ENCODE measurements at places on chromosomes 7 and 10.

- DNase-seq: no peak
Observed at GRCh38 chr7:141409801-141410329, 141.3 kb upstream of the AGK start.

- no peak for DNase-seq
Observed at GRCh38 chr7:98617051-98617959, at the start of gene NPTX2. NPTX2 (plus strand) TSS chr7:98617285; CDS start chr7:98617462, 177 bp downstream.

DNA sequence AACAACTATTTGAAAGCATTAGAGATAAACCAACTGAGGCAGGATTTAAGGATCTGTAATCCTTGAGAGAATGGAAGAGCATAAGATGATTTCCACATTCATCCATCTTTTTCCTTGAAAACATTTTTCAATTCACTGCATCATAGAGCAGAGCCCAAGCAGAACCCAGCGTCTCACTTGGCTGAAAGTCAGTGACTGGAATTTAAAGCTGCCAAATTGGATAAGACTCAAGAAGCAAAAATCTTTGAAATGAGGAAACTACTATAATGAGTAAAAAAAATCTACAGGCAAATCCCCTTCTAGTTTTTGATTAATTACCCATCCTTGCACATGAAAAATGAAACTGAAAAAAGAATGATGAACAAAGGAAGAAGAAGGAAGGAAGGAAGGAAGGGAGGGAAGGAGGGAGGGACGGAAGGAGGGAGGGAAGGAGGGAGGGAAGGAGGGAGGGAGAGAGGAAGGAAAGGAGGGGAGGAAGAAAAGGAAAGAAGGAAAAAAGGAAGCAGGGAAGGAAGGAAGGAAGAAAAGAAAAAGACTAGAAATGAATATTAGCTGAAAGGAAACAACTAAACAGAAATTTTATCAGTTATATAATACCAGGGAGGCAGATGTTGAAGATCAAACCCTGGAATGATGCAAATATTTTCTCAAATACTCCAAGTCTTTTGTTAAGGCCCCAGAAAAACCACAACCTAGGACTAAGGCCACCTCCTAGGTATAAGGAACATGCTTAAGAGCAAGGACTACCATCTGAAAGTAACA is 336.3 kb upstream of the MAGI2 start:
- no peak for DNase-seq

- no peak for DNase-seq
Observed at GRCh38 chr7:22447762-22448161, 52.2 kb downstream of the STEAP1B start.

GRCh38 chr10:43125881-43126731 is 12.1 kb upstream of the CSGALNACT2 start:
- no peak for DNase-seq

GRCh38 chr10:63042256-63042655 is 90.9 kb upstream of the NRBF2 start:
- no peak for DNase-seq

DNA sequence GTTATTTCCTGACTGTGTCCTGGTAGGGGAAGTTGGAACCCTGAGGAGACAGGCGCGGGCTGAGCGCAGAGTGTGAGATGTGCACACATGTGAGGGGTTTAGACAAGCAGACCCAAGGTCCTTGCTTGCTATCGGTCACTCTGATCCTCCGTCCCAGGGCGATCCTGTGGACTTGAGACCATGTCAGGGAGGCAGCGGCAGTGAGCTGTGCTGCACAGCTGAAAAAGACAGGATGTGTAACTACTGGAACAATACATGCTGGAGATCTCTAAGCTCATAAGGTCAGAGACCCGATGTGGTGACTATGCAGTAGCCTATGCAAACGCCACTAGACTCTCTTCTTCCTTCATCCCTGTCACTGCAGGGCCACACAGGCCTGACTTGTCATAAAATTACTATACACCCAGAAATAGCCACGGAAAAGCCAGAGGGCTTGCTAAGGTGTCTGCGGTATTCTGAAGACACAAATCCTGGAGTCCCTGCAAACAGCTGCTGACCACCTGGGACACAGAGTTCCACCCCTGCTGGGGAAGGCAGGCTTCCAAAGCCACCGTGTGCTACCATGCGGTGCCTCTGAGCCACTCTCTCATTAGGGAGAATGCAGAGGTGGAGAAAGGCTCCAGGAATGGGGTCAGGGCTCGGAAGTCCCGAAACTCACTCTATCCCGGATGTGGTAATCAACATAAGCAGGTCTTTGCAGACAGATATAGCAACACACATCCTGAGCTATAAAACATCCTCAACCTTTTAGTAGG is 91.1 kb upstream of the DDC start:
- no peak for DNase-seq

DNA sequence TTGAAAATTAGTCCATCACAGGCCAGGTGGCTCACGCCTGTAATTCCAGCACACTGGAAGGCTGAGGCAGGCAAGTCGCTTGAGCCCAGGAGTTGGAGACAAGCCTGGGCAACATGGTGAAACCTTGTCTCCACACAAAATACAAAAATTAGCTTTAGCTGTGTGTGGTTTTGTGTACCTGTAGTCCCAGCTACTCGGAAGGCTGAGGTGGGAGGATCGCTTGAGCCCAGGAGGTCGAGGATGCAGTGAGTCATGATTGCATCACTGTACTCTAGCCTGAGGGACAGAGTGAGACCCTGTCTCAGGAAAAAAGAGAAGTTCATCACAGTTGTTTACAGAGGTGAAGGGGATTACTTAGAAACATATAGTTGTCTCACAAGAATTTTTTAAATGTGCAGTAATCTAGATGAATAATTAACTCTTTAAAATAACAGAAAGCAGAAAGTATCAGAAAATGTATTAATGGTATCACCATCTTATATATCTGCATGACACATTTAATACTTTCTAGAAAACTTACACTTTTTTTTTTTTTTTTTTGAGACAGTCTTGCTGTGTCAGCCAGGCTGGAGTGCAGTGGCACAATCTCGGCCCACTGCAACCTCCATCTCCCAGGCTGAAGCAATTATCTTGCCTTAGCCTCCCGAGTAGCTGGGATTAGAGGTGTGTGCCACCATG is 8.9 kb downstream of the LCOR start:
- no peak for DNase-seq

GRCh38 chr7:108045669-108046068 is 42.7 kb upstream of the LAMB1 start:
- no peak for DNase-seq

DNA sequence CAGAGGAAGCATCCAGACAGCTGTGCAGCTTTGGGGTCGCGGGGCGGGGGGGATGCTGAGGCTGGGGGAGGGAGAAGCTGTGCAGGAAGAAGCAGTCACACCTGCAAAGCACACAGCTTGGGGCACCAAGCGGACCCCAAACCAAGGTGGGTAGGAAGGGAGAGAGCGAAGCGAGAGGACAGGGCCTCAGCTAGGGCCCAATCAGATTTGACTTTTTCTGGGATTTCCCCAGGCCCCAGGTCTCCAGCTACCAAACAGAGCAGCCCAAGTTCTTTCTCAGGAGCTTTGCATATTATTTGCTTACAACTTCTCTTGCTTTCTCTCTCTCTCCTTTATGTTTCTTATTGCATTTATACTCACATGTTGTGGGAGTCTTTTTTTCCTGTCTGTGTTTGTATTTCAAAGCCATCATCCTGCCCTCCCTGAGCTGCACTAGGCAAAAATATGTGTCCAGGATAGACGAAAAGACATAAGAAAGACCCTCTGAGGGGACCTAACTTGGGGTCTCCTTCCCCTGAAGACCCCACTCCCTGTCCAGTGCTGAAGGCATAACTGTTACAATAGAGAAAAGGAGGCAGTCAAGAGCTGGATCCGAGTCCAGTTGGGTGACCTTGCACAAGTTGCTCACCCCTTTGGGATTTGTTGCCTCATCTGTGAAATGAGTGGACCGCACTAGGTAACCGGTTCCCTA is 50.6 kb upstream of the SMNDC1 start:
- DNase-seq: no peak

GRCh38 chr10:13103554-13103953 is 3.6 kb downstream of the OPTN start:
- DNase-seq: no peak

- DNase-seq: no peak
Observed at GRCh38 chr7:78499283-78499682, 700.7 kb downstream of the PHTF2 start.

GRCh38 chr7:66239467-66239856 is 34.3 kb downstream of the TPST1 start:
- DNase-seq: no peak

GRCh38 chr10:131901181-131901829 is 497 bp downstream of the PPP2R2D start:
- DNase-seq: no peak

GRCh38 chr10:3107426-3107961 is 40.1 kb downstream of the PFKP start:
- DNase-seq: no peak

Data from stimulated activated CD8-positive, alpha-beta memory T cell treated with anti-CD3 and anti-CD28 coated beads, Interleukin-4, amount 100 ng/mL, for 4 hours (primary cell).